NCI-H1092 (cell line): ENCODE measurements at places on chromosomes 11 and 22.

- no peak for DNase-seq
Observed at GRCh38 chr22:46758867-46759290, 3.6 kb upstream of the TBC1D22A start.

DNA sequence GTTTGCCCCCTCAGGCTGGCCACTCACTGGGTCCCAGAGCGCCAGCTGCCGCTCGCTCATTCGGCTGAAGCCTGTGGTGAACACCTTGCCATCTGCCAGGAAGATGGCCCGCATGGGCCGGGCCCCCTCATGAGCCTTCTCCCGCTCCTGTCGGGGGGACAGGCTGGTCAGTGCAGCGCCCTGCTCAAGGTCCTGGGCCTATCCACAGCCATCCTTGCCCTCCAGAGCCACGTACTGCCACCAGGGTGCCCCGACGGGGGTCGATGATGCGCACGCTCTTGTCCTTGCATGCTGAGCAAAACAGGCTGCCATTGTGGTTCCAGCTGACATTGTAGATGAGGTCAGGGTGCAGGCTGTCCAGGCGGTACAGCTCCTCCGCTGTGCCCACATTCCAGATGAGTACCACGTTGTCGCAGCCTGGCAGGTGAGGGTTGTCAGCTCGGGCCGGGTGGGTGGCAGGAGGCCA, 2.1 kb downstream of the CORO1B start:
- DNase-seq, result no peak

- DNase-seq, result no peak
Observed at GRCh38 chr11:44521148-44521547, 44.3 kb upstream of the CD82 start.

GRCh38 chr11:59418156-59418555, 8.1 kb downstream of the OR5A2 start:
- no peak for DNase-seq

GRCh38 chr11:31160504-31161422, 208.8 kb downstream of the DCDC1 start:
- DNase-seq, result peak; percentile 12

DNA sequence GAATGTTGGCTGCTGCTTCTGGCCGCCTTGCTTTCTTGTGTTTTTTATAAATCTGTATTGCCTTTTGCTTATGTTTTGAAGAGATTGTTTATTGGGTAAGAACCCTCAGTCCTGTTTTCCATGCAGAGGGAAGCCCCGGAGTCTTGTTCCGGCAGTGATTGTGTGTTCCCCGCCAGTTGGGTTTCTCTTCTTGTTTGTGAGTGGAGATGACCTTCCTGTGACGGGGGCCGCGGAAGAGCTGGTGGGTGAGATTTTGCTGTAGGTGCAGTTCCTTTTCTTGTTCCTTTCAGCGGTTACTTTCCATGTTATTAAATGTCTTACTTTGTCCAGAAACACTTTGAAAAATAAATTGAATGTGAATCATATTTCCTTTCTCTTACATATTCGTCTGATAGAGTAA, 8.3 kb downstream of the TBC1D22A start:
- DNase-seq, result no peak

GRCh38 chr11:6468712-6469495, 4.8 kb downstream of the TRIM3 start:
- no peak for DNase-seq

GRCh38 chr11:108926171-108926840, 261.4 kb downstream of the DDX10 start:
- no peak for DNase-seq

DNA sequence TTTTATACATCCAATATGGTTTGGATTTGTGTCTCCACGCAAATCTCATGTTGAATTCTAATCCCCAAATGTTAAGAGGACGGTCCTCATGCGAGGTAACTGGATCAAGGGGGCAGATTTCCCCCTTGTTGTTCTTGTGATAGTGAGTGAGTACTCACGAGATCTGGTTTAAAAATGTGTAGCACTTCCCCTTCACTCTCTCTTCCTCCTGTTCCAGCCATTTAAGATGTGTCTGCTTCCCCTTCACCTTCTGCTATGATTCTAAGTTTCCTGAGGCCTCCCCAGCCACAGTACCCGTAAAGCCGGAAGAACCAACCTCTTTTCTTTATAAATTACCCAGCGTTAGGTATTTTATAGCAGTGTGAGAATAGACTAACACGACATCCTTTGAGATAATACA, 98.6 kb downstream of the TTC28 start:
- no peak for DNase-seq

GRCh38 chr11:31199378-31199777, 170.2 kb downstream of the DCDC1 start:
- DNase-seq, result no peak

GRCh38 chr22:38974826-38975175, 7.3 kb upstream of the APOBEC3B start:
- no peak for DNase-seq

GRCh38 chr11:17277024-17277584, 565 bp downstream of the NUCB2 start:
- peak; percentile 50 for DNase-seq

DNA sequence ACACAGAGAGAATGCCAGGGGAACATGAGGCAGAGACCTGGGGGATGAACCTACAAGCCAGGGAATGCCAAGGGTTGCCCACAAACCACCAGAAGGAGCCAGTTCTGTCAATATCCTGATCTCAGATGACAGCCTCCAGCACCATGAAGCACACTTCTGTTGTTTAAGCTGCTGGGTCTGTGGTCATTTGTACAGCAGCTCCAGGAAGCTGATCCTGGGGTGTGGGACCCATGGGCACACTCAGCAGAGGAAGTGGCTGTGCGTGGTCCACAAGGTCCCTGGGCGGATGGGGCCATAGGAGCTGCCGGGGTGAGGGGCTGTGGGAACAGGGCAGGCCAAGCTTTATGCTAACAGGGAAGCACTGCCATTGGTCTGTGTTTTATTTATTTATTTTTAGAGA, 12.1 kb downstream of the PPM1F start:
- no peak for DNase-seq

DNA sequence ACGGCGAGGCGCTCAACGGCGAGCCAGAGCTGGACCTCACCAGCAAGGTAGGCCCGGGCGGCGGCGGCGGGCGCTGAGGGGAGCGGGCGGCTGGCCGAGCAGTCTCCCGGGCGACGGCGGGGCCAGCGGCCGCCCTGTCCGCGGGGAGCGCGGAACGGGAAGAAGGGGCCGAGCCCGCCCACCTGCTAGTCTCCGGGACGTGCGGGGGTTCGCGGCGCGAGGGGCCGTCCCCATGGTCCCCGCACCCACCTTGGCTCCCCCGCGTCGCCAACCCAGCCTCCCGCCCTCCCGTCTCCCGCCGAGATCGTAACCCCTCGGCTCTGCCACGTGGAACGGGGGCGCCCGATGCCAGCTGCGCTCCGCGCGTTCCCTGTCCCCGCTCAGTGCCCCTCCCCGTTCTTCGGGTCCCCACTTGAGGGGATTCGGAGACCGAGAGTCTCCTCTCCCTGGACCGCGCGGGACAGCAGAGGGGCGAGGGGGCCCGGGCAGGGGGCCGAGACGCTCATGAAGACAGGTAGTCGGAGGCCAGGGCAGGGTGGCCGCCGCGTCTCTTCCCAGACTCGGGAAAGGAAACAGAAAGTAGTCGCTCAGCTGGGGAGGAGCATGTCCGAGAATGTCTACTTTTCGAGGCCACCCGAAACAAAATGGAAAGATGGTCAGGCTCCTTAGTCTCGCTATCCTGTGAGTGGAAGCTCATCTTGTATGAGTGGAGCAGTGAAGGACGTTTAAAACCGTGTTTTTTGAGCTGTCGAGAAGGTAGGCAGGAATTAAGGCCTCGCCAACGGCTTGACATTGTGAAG, 557 bp downstream of the GTPBP1 start:
- DNase-seq, result no peak

DNA sequence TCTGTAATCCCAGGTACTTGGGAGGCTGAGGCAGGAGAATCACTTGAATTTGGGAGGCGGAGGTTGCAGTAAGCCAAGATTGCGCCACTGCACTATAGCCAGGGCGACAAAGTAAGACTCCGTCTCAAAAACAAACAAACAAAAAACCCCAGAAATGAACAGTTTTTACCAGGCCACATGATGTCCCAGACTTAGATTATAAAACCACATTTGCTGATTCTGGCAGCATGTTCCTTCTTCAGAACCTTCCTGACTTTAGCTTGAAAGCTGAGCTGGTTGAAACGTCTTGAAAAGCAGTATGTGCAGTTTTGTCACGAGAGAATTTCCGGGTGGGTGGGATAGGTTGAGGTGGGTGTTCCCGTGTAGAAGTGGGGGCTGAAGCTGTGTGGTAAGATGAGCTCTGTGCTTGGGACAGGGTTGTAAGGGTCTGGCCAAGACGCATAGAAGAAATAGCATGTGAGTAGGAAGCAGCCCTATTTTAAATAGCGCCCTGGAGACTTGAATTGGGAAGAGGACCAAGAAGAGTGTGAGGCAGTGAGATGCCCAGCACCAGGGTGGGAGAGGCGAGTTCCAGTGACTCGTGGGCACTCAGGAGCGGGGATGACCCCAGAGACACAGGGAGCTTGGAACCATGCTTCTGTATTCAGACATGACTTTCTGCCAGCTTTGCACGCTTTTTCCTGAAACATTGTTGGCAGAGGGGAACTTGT, 7.6 kb downstream of the AP2A2 start:
- no peak for DNase-seq

DNA sequence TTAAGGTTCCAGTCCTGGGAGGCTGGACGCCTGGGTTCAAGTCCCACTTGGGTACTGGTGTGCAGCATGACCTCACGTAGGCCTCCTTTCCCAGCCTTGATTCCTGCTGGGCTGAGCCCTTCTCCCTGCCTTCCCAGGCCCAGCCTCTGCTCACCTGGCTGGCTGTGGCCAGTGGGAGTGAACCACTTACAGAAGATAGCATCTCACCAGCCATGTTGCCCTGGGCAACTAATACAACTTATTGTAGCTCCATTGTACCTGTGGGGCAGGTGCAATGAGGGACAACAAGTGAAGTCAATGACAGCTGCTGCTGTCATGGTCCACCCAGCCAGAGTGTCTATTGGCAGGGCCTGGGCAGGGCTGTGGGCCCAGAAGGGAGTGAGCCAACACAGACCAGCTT, 48.4 kb upstream of the MPEG1 start:
- peak; percentile 26 for DNase-seq

GRCh38 chr11:102413497-102413896, 39.1 kb downstream of the TMEM123 start:
- DNase-seq, result no peak

DNA sequence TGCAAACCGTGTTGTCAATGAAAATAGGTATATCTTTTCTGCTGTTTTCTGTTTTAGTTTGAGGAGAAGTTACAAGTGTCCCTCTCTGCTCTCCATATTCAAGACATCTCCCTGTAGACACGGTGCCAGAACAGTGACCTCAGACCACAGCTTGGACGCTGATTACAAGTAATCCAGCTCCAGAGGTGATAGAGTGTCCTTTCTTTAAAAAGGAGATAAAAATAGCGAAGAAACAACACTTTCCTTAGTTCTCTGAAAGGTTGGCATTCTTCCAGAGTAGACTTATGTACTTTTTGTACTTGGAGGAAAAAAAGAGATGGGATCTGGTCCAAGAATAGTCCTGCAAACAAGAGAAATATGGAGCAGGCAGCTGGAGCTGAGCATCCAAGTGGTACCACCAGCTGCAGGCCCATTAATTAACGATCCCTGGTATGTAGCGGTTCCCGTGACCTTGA, 43.0 kb upstream of the WT1 start:
- no peak for DNase-seq

- DNase-seq, result no peak
Observed at GRCh38 chr22:20402960-20403778, 9.2 kb downstream of the ZNF74 start.

GRCh38 chr11:70647188-70648166, 249.1 kb downstream of the CTTN start:
- DNase-seq, result no peak

- DNase-seq, result no peak
Observed at GRCh38 chr22:46070215-46070802, 80.0 kb upstream of the PPARA start.

GRCh38 chr11:77151804-77152509, 23.9 kb downstream of the MYO7A start:
- DNase-seq, result peak; percentile 38

DNA sequence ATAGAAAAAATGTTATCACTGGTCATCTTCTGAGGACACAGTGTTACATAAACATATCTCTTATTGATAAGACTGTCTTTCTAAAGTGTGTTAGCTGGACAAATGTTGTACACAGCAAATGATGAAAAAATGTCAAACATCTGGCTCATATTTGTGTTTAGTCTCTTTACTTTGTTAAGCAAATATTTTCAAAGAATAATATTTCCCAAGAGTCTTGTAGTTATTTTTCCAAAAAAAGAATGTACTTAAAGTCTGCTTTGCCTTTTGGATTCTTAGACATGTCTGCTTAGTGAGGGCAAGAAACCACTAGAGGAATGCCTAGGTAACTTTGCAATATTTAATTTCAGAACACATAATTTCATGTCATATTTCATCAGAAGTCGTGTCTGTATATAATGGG, 23.9 kb upstream of the CCDC179 start:
- no peak for DNase-seq

DNA sequence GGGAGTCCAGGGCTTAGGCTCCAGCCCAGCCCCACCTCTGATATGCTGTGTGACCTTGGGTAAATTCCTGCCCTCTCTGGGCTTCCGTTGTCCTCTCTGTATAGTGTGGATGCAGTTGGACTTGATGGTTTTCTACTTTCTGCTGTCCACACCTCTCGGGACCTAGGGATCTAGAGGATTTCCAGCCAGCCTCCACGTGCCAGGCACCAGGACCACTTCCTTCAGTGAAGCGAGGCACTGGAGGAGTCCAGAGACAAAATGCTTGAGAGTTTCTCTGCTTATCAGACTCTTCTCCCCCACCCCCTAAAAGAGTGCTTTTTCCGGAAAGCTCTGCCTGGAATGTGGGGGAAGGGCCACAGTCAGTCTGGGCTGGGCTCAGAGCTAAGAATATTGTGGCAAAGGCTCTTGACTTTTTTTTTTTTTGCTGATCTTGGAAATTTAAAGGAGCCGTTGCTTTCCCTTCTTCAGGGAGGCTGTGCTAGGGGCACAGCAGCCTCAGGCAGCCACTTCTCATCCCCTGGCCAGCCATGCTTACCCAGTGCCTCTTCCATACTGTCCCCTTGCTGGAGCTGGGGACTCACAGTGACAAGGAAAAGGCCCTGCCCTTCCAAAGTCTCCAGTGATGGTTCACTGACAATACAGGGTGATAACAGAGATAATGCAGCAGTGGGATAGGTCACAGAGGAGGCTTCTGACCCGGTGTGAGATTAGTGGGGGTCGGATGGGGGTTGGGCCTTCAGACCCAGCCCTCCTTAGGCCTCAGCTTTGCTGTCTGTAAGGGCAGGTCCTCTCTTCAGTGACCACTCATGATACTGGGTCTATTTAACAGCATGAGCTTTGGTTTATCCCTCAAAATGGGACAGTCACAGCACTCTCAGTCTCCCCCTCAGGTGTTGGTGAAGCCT, 2.9 kb upstream of the SERPINH1 start:
- no peak for DNase-seq
